ENCODE measurements at places on chromosomes 6 and 20.
A peak's percentile ranks its signal among the peaks of the same experiment; 100 is the strongest.

DNA sequence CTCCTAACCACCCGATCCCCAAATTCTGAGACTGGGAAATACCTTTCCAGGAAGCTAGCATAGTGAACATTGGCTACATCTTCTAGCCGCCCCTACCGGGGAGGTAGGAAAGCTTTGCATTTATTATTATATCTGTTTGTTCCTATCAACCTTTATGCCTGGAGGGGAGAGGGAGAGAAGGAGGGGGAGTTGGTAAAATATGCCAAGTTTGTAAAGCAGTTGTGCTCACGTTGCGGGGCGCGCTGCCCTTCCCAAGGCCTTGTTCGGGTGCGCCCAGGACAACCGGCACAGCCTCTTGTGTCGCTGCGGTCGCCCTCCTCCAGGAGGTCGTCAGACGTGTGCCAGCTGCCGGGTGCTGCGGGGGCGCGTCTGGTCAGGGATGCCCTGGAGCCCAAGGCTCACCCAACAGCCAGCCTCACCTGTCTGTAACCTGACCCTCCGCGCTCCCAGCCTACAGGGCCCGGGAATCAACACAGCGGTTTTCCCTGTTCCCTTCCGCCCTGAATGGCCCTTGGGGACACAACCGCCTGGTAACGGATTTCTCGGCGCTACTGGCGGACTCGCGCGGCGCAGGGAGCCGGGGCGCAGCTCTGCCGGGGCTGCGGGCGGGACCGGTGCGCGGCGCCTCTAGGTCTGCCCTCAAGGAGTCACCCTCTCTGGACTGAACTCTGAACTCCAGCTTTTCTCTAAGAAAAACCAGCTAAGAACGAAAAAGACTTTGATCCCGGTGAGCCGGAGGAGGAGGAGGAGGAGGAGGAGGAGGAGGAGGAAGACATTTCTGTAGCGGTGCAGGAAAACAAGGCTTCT lies 1.1 kb upstream of the OVOL2 start:
- peak; percentile 75 for DNase-seq

DNA sequence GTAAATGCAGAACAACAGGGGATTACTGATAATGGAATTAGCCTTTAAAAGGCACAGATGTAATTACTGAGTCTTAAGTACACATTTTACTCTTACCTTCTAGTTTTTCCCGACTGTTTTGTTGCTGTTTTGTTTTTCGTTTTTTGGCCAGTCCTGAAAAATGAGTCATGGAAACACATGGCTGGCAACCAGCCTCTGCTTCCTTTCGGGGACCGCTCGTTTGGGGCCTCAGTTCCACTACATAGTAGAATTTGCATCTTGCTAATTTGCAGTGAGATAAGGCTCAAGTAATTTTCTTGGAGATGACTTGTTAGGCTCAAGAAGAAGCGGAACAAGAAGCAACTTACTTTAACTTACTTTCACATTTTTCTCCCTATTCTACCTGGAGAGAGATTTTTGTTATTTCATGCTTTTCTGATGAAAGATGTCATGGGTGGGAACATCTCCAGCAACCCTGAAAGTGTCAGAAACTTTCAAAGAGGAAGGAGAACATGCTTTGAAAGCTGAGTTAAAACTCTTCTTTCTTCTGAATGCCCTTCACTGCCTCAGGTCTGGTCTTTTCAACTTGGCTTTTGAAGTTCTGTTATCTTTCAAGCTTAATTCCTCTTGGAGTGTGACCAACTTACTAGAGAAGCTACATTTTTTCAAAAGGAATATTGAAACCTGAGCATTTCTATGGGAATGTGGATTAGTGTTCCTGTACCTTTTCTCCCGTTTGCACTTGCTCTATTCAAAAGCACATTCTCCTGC lies 71.5 kb upstream of the HDAC2 start:
- DNase-seq, result no peak

DNA sequence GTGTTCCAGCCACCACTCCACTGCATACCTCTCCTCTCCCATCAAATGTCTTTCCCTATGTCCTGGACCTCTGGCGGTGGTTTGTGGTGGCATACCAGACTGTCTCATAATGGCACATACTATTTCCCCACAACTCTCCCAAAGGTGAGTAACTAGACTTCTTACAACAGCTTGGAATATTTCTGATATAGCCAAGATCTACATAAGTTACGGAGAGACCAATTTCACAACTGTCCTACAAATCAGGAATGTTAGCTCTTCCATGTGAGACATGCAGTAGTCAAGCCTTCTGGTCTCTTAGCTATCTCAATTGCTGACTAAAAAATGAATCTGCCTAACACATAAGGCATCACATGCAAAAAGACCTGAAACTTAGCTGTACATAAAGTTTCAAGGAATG lies 588.9 kb downstream of the RNF144B start:
- no peak for DNase-seq

- no peak for DNase-seq
These were observed at the start of gene GNMT for GRCh38 chr6:42960243-42961019. Gene GNMT (plus strand): TSS chr6:42960754. CDS start chr6:42960768, 14 bp downstream.
